ENCODE measurements at places on chromosomes 7 and 10.

DNA sequence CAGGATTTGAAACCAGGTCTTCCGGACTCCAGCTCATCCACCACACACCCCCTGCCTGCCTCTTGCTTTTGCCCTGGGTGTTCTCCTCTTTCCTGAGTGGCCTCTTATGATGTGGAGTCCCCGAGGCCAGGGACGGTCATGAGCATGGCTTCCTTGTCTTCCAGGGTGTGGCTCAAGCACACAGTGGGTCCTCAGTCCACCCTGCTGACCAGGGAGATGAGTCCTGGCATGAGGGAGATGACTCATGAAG is 32.8 kb downstream of the DNAJB12 start:
- DNase-seq, result no peak

DNA sequence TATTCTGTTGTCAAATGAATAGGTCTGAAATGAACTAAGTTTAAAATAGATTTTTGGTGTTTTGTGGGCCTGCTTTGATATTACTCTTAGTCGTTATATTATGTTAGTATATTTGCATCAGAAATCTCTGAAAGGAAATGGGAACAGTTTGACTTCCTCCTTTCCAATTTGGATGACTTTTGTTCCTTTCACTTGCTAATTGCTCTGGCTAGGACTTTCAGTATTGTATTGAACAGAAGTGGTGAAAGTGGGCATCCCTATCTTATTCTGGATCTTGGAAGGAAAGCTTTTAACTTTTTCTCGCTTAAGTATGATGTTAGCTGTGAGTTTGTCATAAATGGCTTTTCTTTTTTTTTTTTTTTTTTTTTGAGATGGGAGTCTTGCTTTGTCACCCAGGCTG is 273.6 kb upstream of the DKK1 start:
- no peak for DNase-seq

GRCh38 chr10:77458986-77459590 is 178.5 kb downstream of the KCNMA1 start:
- DNase-seq, result no peak

GRCh38 chr10:130470973-130471372 is 334.8 kb downstream of the GLRX3 start:
- no peak for DNase-seq

- DNase-seq, result no peak
Observed at GRCh38 chr10:108249940-108250339, 1085.4 kb upstream of the SORCS1 start.

GRCh38 chr10:69335063-69335587 is 56.8 kb downstream of the HK1 start:
- DNase-seq, result no peak

DNA sequence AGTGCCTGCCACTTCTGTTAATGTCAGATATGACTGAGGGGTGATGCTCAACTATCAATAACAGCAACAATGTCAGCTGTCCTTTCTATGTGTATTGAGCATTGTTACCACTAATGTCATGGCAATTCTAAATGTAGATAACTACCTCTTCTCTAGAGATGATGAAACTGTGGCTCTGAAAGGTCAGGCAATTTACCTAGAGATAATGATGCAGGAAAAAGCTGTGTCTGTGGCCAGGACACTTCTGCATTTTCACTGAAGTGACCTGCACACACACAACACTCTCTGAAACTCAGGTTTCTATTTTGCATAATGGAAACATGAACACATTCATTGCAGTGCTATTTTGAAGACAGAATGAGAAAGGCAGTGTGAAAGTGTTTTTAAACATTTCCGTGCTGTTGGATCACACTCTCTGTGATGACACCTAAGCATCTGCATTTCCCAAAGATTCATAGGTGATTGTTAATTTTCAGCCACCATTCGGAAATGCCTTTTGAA is 148.2 kb downstream of the KCND2 start:
- DNase-seq, result no peak

DNA sequence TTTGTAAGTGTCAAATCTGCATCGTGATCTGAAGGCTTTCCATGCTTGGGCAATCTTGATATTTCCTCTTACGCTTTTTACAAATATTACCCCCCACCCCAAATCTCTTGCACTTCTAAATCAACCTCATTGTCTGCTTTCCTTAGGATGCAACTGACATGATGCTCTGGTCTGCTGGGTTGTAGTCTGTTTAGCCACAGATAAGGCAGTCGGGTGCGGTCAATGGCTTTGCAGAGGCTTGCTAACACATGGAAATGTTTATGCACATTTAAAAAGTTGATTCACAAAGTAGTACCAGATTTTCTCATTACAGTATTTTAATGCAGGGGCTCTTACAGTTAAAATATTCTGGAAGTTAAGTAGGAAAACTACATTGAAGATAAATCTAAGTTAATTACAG is 172.5 kb downstream of the BAMBI start:
- no peak for DNase-seq

DNA sequence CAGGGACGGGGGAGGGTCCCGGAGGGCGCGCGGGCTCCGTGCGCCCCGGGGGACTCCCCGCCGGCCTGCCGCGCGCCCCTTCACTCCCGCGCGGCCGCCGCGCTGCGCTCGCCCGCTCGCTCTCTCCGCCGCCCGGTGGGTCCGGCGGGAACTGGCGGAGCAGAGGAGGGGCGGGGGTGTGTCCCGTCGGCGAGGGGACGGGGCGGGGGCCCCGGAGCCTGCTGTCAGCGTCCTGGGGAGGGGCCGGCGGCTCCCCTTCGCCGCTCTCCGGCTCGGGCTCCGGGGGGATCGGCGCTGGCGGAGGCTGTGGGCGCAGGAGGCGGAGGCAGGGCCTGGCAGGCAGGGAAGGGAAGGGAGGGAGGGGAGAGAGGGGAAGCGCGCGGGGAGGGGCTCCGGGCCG is at the start of gene SH3PXD2A:
Gene SH3PXD2A (minus strand): TSS at position 153 of the 400 bp plus-strand sequence. CDS start 310 bp downstream, outside the sequence.
- DNase-seq, result no peak

DNA sequence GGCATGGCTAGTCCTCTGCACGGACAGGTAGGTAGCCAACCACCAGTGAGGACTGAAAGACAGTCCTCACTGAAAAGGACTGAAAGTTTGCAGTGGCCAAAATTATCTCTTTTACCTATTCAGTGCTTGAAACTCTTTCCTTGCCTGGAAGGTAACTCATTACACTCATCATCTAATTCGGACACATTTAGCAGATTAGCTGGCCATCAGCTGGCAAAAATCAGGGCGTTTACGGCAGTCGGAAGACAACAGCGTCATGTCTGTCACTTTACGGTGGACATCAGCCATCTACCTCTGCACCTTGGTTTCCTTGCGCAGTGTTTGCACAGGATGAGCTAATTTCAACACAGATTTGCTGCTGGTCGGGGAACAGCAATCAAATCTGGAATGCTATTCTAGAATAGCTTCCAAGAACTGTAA is 740 bp downstream of the ANXA7 start:
- DNase-seq, result no peak

GRCh38 chr10:129023082-129023481 is 444.0 kb upstream of the MGMT start:
- no peak for DNase-seq

GRCh38 chr10:102608487-102608886 is 35.8 kb upstream of the TRIM8 start:
- DNase-seq, result no peak

DNA sequence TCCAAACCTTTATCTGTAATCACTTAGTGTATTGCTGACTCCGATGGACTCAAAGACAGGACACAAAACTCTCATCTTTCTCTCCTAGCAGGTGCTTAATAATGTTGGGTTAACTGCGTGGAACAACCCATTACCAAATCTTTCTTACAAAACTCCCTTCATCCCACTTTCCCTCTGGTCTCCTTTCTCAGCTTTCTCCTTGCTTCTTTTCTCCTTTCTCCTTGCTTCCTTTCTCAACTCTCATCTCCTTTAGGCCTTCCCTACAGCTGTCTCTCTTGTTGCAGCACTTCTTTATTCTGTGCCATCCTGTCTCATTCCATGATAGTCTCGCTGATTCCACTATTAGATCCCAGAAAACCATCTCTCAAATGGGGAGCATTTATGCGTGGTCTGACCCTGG is 67.5 kb downstream of the TNS3 start:
- no peak for DNase-seq

GRCh38 chr7:90625562-90625961 is 29.4 kb downstream of the CDK14 start:
- DNase-seq, result no peak

GRCh38 chr7:40701836-40702551 is 567.2 kb downstream of the SUGCT start:
- DNase-seq, result no peak

DNA sequence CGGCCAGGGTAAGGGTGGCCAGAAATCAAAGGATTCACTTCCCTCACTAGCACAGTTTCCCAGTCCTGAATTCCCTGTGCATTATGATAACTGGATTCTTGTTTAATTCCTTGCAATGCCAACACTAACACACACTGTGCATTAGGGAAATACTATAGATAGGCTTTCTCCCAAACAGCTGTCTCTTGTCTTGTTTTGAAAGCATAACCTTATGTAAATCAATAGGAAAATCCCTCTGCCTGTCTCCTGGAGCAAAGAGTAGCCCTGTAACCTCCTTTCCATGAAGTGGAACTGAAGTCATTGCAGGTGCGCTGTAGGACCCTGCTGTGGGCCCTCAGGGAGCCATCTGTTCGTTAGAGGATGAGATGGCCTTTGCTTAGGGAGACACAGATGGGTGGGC is 82.8 kb upstream of the FAM171A1 start:
- DNase-seq, result no peak

GRCh38 chr7:116548506-116548905 is 23.7 kb downstream of the CAV1 start:
- no peak for DNase-seq

DNA sequence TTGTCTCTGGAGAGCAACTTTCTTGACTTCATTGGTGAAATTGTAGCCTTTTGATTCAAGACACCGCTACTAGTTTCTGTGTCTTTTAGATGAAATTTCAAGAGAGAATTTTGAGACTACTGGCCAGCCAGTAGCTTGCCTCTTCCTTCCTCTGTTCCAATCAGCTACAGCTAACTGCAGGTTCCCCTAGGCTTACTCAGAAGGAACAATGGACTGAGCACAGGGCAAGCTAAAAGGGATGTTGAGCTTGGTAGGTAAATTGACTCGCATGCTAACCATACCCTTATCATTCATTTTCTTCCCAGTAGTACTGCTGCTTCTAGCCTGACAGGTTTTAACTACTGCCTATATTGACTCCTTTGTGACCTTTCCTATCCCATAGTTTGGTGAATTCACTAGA is 81.1 kb downstream of the RUNDC3B start:
- no peak for DNase-seq

- DNase-seq, result no peak
Observed at GRCh38 chr10:120177330-120177729, 279.7 kb upstream of the PLPP4 start.

GRCh38 chr7:117312593-117313580 is 10.0 kb downstream of the WNT2 start:
- DNase-seq, result no peak

GRCh38 chr7:83111391-83111790 is 51.3 kb downstream of the PCLO start:
- no peak for DNase-seq

DNA sequence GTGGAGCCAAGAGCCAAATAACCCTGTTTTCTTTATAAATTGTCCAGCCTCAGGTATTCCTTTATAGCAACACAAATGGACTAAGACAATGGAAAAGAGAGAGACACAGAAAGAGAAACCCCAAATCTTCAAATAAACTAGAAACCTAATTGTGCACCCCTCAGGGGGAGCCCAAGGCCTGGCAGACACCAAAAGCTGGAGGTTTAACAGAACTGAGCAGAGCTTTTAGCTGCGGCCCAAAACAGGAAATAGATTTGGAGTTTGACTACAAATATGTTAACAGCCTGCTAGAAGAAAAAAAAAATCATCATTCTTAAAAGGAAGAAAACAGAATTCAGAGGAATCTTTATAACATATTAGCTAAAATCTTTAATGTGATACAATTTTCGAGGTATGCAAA is 1135.0 kb downstream of the GATA3 start:
- DNase-seq, result no peak
